ENCODE measurements at places on chromosomes 7 and 10.

DNA sequence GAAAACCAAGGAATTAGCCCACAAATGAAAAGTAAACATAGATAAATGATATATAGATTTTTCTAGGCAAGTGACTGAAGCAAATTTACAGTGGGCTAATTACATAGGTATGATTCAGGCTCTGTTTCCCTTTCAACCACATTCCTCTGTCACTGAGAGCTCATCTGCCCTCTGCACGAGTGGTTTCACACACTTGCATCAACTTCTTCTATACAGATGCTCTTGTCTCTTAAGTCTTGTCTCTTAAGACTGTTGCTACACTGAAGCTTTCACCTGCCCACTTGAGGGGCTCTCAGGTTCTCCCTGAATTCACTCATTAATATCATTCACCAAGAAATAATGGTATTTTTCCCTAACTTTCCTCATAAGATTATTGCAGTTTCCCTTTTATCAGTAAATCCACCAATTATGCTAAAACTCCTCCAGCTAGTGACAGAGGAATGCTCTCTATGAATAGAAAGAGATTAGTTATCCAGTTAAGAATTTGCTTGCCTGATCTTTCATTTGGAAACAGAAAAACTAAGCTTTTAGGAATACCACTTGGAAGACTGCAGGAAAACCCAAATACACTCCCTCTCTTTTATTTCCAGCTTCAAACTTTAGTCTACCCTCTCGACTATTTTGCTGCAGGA is 95.7 kb downstream of the ELAPOR2 start:
- DNase-seq: no peak

- no peak for DNase-seq
These were observed 47.8 kb downstream of the SLC35G1 start for GRCh38 chr10:93941606-93942005.

- DNase-seq: no peak
These were observed 486.0 kb upstream of the GALNT17 start for GRCh38 chr7:70645876-70646351.

DNA sequence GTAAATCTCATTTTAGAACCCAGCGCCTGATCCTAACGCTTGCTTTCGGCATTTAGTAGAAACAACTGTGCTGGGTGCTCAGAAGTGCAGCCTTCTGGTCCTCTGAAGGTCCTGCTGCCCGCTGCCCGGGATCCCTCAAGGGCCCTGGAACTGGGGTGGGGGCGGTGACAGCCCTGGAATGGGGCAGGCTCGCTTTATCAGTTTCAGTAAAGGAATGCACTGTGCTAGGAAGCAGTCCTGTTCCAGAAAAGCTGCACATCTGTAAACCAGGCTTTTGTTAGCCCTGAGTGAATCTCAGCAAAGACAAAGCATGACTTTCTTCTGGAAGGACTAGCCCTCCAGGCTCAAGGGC is 254.6 kb downstream of the TNS3 start:
- DNase-seq: no peak

- DNase-seq: no peak
These were observed 26.1 kb downstream of the DMTF1 start for GRCh38 chr7:87178320-87178719.

GRCh38 chr7:134318443-134318842 is 1.7 kb upstream of the SLC35B4 start:
- DNase-seq: no peak

DNA sequence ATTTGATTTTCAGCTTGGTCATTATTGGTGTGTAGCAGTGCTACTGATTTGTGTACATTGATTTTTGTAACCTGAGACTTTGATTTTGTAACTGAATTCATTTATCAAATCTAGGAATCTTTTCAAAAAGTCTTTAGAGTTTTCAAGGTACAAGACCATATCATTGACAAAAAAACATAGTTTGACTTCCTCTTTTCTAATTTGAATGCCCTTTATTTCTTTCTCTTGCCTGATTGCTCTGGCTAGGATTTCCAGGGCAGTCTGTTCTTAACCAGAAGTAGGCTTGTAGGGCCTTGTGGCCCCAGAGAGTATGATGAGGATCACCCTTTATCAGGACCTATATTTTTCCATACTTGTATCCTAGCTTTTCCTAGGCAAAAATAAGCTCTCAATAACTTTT is 234.5 kb upstream of the FZD1 start:
- no peak for DNase-seq

GRCh38 chr7:3899559-3899991 is 598.5 kb downstream of the SDK1 start:
- DNase-seq: no peak

- no peak for DNase-seq
These were observed 495.0 kb upstream of the MGMT start for GRCh38 chr10:128972036-128972405.

GRCh38 chr10:93334901-93335327 is 147.2 kb downstream of the MYOF start:
- DNase-seq: no peak

DNA sequence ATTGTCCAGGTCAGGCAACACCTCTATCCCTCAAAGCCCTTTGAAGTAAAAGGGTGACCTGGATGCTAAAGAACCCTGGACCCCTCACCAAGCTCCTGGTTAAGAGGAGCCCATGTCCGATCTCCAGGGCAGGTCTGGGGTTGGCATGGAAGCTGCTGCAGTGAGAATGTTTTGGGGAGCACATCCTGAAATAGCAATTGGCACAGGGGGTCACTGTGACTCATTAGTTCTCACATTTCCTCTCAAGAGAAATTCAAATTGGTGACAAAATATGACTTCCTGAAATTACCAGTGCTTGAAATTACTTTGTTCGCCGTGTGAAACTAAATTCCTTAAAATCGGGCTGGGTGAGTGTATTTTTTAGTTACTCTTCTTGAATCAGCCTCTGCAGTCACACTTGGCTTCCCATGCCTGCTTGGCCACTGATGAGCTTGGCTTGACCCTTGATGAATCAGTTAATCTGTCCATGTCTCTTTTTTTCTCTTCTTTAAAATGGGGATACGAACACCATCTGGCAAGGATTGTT is 18.8 kb upstream of the ARHGAP22 start:
- DNase-seq: no peak

GRCh38 chr10:2915412-2915811 is 151.9 kb upstream of the PFKP start:
- DNase-seq: no peak

DNA sequence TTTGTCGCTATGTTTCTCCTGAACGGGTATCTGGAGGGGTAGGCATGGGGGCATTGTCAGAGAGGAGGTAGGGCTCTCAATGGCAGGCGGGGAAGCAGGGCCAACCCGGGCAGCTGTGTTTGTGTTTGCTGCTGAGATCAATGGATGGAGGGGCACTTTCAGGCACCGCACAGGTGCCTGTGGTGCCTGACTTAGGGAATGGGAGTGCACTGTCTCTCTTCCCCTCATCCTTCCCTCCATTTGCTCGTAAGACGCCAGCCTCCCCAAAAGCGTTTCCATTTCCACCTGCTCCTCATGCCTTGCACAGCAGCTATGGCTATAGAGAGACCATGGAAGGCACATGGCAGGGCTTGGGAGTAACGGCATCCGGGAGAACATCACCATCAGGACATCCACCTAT is 615.9 kb upstream of the FOXK1 start:
- DNase-seq: no peak

All from large intestine (tissue), 12 donors.